ENCODE measurements at places on chromosomes 3 and 15.

DNA sequence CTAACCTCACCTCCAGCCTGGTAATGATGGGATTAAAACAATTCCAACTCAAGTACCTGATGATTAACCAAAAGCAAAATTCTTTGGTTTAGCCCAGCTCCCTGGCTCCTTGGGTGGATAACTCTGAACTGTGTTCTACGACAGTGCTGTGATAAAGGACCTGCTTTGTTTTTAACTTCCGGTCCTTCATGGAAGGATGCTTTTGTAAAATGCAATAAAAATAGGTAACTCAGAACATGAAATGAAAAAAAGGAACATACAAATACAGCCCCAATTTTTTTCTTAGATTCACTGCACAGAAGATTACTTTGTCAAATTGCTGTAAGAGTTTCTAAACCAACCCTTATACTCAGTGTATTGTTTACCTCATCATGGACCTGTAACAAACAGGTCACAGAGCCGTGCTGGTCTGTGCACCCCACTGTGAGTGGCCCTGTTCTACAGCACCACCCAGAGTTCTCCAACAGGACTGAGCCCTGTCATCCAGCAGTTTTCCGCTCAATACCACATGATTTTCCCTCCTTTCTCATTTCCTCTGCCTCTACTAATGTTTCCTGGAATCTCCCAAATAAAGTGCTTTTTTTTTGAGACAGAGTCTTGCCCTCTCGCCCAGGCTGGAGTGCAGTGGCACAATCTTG is 4.9 kb upstream of the PCYT1A start:
- no peak for DNase-seq

GRCh38 chr3:141336672-141337522 is 31.4 kb upstream of the ZBTB38 start:
- no peak for DNase-seq

- no peak for DNase-seq
Observed at GRCh38 chr3:64059484-64060175, 36.3 kb upstream of the PSMD6 start.

DNA sequence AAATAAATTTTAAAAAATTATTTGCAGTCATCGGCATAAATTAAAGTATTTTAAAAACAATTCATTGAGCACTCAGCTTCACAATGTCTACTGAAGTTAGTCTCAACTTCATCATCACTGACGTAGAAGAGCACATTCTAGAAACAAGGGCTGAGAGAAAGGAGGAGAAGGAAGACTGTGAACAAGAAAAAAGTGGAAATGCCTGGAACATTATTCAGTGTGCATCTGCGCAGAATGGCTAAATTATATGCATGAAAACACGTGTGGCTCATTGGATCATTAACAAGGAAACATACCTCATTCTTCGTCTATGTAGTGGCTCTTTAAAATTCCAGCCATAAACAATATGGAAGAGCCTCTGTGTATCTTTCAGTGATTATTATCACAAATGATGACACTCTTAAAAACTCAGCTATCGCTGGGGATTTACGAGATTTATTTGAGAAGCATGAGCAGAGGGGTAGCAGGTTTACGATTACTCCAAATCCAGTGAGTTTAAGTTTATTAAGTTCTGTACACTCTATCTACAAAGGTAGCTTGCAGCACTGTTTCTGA is 404.2 kb upstream of the CDIN1 start:
- no peak for DNase-seq

DNA sequence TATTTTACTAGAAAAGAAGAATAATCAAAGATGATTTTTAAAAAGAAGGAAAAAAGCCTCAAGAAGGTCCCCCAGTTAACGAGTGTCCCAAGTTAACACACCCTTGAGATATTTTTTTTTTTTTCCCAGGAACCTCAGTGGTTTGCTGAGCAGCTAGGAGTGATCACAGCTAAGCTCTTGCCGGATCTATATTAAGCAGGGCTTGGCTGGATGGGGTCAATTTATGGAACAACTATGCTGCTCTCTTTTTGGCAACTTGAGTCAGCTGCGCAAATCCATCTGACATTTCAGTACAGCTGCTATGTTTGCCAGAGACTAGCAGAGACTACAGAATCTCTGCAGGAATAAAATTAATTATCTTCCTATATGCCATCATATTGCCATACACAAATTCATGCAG is at the start of gene LMOD3:
TSS of gene LMOD3 (minus strand) at position 193 of the 400 bp plus-strand sequence. CDS start 209 bp downstream, outside the sequence.
- no peak for DNase-seq

GRCh38 chr15:52290329-52290728 is 5.3 kb downstream of the MYO5C start:
- DNase-seq, result no peak

All from stimulated activated CD8-positive, alpha-beta memory T cell treated with anti-CD3 and anti-CD28 coated beads, Interleukin-4, amount 100 ng/mL, for 4 hours (primary cell).